Breast epithelium (tissue), 4 donors: ENCODE measurements at places on chromosomes 6 and 20. TPM values are rescaled to one million over a fixed set of nuclear protein-coding genes. Genes with fewer than 3 reads are reported as not detected.

- H3K27ac ChIP-seq: no peak overlapping the region
- no peaks in the 10 kb centered on the region for H3K36me3 ChIP-seq
These were observed 159.5 kb upstream of the PTPN1 start for GRCh38 chr20:50350510-50351249.

- no peaks in the 10 kb centered on the region for H3K27me3 ChIP-seq
- no peak overlapping the region for H3K27ac ChIP-seq
- no peak overlapping the region for H3K4me3 ChIP-seq
- no peak for DNase-seq
These were observed 21.0 kb downstream of the BLOC1S5 start for GRCh38 chr6:8043221-8043620.

- DNase-seq: peak; percentile 11
- no peaks in the 10 kb centered on the region for H3K27me3 ChIP-seq
- H3K4me3 ChIP-seq: no peak overlapping the region
- H3K4me1 ChIP-seq: no peaks in the 10 kb centered on the region
These were observed 135.1 kb downstream of the AGPAT4 start for GRCh38 chr6:161138543-161139303.

GRCh38 chr20:50133041-50133440 is 20.1 kb upstream of the UBE2V1 start:
- no peaks in the 10 kb centered on the region for H3K36me3 ChIP-seq
- no peak for DNase-seq
- H3K27ac ChIP-seq: no peak overlapping the region
- H3K4me3 ChIP-seq: no peak overlapping the region
- no peaks in the 10 kb centered on the region for H3K4me1 ChIP-seq

DNA sequence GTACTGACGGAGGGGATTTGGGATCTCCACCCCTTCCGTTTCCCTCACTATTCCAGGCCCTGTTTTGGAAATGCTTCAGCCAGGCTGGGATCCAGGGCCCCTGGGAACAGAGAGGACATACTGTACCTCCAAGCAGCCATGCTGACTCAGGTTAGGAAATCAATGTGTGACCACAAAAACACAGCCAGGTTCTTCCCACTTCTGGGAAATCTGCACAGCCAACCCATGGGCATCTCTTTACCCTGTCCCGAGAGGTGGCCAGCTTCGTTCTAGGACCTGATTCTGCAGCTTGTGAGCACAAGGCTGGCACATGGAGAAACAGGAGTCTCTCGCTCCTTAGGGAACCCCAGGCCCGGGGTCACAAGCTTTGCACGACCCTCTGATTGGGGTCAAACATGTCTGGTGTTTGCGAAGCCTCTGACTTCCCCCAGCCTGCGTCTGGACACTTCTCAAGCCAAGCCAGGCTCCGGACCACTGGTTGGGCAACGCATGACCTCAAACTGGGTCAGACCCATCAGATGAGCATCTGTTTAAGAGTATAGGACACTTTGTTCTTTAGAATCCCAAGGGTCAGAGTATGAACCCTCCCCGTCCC is 8.3 kb upstream of the TTPAL start:
- DNase-seq: no peak
- no peaks in the 10 kb centered on the region for H3K36me3 ChIP-seq
- no peak overlapping the region for H3K27ac ChIP-seq
- no peak overlapping the region for H3K4me3 ChIP-seq
- no peaks in the 10 kb centered on the region for H3K27me3 ChIP-seq
- H3K4me1 ChIP-seq: no peaks in the 10 kb centered on the region

DNA sequence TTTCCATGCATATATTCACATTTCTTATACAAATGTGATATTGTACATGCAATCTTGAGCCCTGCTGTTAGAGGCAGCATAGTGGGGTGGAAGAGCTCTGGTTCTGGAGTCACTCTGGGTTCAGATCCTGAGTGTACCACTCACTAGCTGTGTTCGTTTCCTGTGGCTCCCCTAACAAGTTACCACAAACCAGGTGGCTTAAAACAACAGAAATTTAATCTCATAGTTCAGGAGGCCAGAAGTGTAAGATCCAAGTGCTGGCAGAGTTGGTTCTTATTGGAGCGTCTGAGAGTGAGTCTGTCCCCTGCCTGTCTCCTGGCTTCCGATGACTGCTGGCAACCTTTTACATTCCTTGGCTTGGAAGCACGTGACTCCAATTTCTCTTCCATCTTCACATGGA is 115.6 kb downstream of the MAP3K7 start:
- H3K4me1 ChIP-seq: no peaks in the 10 kb centered on the region
- H3K36me3 ChIP-seq: no peaks in the 10 kb centered on the region
- DNase-seq: no peak
- no peak overlapping the region for H3K27ac ChIP-seq

DNA sequence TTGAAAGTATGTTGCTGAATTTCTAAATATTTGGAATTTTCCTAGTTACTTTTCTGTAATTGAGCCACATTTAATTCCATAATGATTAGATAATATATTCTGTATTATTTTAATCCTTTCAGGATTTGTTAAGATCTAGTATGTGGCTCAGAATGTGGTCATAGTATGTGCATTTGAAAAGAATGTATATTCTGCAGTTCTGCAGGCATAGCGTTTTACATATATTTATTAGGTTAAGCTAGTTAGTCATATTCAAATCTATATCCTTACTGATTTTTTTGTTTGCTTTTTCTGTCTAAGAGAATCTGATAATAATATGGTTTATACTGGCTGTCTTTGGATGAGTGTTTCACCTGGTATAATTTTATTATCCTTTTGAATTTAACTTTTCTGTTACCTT is 33.2 kb downstream of the LIN28B start:
- H3K27ac ChIP-seq: no peak overlapping the region
- H3K36me3 ChIP-seq: no peaks in the 10 kb centered on the region
- H3K4me1 ChIP-seq: no peaks in the 10 kb centered on the region
- H3K27me3 ChIP-seq: no peaks in the 10 kb centered on the region
- no peak for DNase-seq

GRCh38 chr6:141259807-141260206 is 872.9 kb upstream of the GJE1 start:
- H3K27me3 ChIP-seq: no peaks in the 10 kb centered on the region
- no peak for DNase-seq
- H3K36me3 ChIP-seq: no peaks in the 10 kb centered on the region

DNA sequence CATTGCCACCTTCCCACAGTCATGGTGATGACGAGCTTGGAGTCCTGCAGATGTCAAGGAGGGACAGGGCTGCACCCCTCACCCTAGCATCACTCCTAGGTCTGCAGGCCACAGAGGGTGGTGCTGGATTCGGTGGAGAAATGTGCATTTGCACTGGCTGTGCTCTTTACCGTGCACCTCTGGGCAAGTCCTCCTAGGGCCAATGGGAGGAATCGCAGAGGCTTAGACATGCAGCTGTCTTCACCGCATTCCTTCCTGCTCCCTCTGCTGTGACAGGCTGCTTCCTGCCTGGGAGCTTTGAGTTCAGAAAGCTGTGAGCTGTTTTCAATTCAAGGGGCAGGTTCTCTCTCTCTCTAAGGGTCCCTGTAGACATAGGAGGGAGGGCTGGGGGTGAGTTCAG is 85.1 kb downstream of the EDN3 start:
- H3K27me3 ChIP-seq: no peaks in the 10 kb centered on the region
- no peak for DNase-seq
- no peak overlapping the region for H3K27ac ChIP-seq
- H3K4me3 ChIP-seq: no peak overlapping the region

- H3K27me3 ChIP-seq: peaks cover 5% of the 10 kb centered on the region
- no peak overlapping the region for H3K4me3 ChIP-seq
- no peak for DNase-seq
- H3K27ac ChIP-seq: no peak overlapping the region
These were observed 264.5 kb downstream of the CDH4 start for GRCh38 chr20:61516346-61517208.

Gene CDH4
- total RNA-seq: not detected

Gene DSP
- total RNA-seq: 165 TPM

Gene PPIL4
- 46.0 TPM for total RNA-seq

Gene SCUBE3
- 0.33 TPM for total RNA-seq

Gene MAPK13
- 2.6 TPM for total RNA-seq

Gene CST2
- not detected for total RNA-seq

Gene CGA
- not detected for total RNA-seq

Gene IL17A
- not detected for total RNA-seq

Gene SLC22A3
- total RNA-seq: 3.4 TPM
